Activated naive CD4-positive, alpha-beta T cell (primary cell): ENCODE measurements at places on chromosomes 12 and 14.

DNA sequence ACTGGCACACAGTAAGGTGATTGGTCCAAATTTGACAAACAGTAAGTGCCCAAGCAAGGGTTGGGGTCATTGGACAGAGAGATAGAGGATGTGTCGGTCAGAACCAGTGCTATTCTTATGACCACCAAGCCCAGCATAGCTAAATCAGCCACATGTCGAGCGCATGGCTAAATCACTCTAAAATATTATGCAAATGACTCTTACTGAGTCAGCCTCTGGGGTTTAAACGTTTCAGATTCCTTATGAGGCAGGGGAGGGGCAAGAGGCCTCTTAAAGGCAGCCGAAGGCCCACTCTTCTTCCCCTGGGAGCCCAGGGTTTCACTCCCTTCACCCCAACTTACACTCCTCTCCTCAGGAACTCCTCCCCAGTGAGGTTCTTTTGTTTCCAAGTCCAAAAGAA, 603 bp upstream of the ENDOU start:
- DNase-seq = no peak

DNA sequence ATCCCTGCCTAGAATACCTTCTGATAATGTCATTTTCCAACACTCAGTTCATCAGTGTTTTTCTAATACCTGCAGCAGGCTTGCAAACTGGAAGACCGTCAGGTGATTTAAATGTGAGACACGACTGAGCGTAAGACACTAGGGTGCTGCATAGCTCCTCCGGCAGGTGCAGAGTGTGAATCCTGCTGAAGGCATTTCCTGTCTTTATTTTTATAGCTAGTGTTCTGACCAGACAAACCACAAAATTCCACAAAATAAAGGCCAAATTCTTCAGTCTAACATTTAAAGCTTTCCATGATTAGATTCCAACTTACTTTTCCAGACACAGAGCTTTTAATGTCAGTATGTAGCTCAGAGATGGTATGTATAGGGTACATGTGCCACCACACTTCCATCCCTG, 70.7 kb downstream of the BBS10 start:
- no peak for DNase-seq

- no peak for DNase-seq
Measured at GRCh38 chr14:100531152-100532121, 55.8 kb downstream of the BEGAIN start.

- DNase-seq = no peak
Measured at GRCh38 chr12:7947011-7947410, 11.0 kb upstream of the SLC2A3 start.

DNA sequence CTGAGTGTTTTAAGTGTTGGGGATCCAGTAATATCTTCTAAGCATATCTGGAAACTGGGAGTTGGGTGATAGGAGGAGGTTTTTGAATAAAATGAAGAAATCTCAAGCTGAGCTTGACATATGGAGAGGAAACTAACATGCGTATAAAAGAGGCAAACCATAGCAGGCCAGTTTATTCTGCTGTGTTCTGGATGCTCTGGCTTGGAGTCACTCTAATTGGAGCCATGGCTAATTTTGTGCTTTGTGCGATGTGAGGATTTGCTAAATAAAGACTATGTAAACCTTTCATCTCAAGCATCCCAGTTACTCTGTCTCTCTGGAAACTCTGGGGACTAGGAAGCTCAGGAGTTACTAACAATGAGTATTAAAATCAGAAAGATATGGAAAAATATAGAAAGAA, 66.5 kb downstream of the ATF7IP start:
- DNase-seq = no peak

GRCh38 chr12:25436206-25437030, 116.7 kb downstream of the LMNTD1 start:
- DNase-seq = no peak

GRCh38 chr14:76407449-76408150, 31.7 kb downstream of the ESRRB start:
- no peak for DNase-seq

DNA sequence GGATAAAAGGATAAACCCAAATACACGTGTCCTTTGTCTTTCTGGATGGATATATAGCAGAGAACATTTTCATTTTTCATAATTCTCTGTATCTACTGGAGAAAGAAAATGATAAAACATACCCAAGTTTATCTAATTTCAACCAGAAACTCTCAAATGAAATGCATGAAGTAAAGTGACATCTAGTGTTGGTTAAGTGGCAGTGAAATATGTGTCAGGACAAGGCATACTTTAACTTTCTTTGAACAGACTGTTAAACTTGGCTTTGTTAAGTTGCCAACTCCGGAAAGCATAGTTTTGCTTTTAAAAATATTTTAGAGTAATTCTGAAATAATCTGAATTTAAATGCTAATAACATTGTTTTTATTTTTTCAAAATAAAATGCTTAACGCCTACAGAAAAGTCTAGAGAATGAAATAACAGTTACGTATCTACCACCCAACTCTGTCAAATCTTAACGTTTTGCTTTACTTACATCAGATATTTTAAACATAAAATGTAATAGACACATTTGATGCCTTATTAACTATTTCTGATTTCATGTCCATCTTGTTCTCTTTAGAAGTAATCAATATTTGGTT, 25.2 kb upstream of the NTN4 start:
- DNase-seq = no peak

DNA sequence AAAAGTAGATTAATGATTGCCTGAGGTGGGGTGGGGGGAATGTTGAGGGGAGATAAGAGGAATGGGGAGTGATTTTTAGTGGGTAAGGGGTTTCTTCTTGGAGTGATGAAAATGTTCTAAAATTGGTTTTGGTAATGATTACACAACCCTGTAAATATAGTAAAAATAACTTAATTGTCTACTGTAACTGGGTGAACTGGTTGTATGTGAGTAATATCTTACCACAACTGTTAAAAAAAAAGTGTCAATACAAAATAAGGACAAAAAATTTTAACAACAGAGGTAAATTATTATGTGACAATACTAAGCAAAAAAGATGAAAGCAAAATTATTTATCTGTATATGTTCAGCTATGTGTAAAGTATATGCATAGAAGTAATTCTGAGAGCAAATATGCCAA, 86.3 kb upstream of the RASSF8 start:
- no peak for DNase-seq

GRCh38 chr12:254912-255311, 7.7 kb downstream of the SLC6A13 start:
- no peak for DNase-seq

DNA sequence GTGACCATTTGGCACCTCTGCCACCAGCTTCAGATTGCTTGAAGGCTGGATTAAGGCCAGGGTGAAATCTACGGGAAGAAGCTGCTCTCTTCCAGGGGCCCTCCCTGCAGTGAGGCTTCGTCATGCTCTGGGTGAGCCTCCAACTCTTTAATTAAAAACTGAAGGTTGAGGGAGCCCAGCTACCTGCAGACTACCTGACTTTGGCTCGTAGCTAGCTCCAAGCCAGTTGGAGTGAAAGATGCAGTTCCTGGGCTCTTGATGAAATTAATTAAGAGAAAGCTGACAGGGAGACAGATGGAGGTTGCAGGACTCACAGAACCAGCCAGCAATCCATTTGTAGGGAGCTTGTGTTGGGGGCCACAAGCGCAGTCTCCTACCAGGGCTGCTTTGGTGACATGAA, 168.5 kb upstream of the SFSWAP start:
- DNase-seq = no peak

GRCh38 chr14:105499256-105500035, 8.4 kb downstream of the TEDC1 start:
- DNase-seq = no peak

DNA sequence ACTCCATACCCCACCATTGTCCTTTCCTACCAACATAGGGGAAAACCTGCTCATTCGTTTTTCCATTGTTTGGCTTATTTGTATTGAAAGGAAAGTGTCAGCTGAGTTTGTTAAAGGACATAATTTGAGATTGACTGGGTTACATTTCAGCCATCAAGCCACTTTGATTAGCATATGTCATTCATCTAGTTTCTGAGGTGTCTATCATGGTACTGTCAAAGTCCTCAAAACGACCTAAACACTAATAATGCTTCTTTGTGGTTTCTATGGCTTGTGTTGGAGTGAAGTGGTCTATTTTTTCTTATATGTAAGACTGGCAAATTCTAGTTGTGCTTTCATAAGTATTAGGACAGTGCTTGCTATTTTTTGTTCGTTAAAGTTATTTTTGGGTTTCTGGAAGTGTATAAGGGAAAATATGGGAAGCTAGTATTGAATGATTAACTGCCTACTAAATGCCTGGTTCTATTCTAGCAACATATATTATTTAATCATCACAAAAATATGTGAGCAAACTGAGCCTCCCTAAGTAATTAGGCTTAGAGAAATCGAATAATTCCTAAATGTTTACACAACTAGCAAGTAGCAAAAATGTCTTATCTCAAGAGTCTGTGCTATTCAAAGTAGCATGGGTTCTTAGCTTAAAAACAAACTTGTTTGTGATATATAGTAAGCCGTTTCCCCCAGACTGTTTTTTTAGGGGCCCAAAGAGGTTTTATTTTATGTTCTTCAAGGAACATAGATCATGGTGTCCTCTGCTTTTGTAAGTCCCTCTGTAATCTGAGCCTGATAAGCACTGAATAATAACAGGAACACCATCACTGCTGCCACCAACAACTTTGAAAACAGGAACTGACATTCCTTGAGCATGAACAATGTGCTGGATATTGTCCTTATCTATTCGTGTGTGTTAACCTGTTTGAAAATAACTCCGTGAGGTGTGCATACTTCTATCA, 67.1 kb downstream of the DERA start:
- no peak for DNase-seq

- DNase-seq = no peak
Measured at GRCh38 chr14:100711493-100711892, 15.2 kb upstream of the DLK1 start.

GRCh38 chr14:53651096-53651740, 305.4 kb downstream of the BMP4 start:
- DNase-seq = no peak

GRCh38 chr12:49784756-49785409, 43.3 kb downstream of the NCKAP5L start:
- no peak for DNase-seq

GRCh38 chr14:93510056-93510455, 79.3 kb downstream of the UNC79 start:
- no peak for DNase-seq

DNA sequence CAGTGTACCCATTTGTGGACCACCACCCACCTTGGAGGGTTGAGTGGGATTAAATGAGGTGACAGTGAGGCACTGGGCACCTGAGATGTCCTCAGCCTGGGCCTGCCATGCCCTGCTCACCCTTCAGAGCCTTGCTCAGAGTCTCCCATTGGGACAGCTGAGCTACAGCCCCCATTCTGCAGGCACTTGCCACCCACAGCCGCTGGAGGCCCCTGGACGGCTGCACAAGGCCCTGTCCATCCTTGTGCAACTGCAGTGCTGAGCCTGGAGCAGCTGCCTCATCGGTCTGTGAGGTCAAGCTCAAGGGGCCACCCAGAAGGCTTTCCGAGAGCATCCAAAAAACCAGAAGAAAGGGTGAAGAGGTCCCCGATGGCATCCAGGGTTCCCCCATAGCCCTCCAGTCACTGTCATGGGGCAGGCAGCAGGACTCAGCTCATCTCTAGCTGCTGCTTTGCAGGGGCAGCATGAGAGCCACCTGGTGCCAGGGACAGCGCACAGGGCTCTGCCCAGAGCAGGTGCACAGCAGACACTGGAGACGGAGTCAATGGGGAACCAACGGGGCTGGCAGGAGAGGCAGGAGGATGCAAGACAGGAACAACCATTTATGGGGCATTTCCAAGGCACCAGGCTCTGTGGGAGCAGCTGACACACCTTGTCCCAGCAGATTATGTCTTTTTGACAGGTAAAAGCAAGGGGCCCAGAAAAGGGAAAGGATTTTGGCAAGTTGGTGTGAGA, 84.6 kb downstream of the ARL6IP4 start:
- no peak for DNase-seq

GRCh38 chr14:106547735-106548434, 1021.5 kb downstream of the TMEM121 start:
- no peak for DNase-seq

DNA sequence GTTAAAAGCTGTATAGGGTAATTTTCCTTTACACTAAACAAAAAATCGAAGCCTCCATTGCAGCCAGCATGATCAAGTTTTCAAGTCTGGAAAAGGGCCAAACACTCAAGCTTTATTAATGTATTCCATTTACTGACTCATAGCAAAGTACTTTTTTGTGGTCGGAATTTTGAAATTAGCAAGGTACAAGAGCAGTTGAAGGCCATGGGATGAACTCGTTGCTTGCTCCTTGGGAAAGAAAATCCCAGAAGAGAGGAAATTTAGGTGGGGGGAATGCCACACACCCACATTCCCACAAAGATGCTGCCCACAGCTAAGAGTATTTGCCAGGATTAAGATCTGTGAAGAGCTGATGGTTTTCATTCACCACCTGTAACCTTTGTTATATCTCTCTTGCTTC, 333.7 kb downstream of the EGLN3 start:
- no peak for DNase-seq

DNA sequence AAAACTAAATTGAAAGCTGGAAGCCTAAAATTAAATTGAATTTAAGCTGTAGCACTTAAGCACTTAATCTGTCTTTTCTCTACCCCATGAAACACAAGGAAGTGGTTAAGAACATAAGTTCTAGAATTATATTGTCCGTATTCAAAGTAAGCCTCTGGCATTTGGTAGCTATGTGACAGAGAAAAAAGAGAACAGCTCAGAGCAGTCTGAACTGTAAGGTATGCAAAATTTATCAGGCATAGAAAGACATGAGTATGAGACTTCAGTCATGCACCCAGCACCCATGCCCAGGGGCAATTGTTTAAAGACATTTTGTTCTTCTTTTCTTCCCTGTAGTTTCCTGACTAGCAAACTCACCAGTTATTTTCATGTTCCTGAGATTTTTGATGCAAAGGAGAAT, 116.7 kb downstream of the KCNMB4 start:
- DNase-seq = no peak

DNA sequence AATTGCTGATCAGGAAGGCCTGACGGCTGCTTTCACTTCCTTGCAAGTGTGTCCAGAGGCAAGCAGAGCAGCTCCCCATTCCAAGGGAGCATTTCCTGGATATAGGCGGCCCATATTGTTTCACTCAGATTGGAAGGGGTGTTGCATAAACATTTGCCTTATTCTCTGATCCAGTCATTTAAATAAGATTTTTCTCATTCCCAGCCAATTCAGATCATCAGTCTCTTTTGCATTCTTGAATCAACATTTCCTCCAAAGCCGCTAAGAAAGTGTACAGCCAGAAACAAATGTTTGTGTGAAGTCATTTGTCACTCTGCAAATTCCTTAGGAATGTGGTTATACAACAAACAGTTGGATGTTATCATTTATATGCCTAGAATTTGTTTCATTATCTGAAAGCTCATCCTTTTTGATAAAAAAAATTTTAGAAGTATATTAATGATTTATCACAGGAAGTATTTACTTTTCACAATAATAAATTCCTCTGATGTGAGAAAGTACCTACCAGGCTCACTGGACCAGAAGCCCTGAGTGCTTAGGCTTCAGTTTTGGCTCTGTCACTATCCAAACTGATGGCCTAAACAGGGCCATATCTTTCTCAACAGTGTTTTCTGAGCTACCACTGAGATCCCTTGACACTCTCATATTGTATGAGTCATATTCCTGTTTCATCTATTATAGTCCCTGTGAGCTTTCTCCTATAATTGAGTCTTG, 379.6 kb downstream of the CCDC91 start:
- DNase-seq = no peak

GRCh38 chr12:102961466-102961855, 4.0 kb downstream of the ASCL1 start:
- no peak for DNase-seq

GRCh38 chr12:131971226-131971625, 21.5 kb downstream of the EP400 start:
- no peak for DNase-seq

- DNase-seq = no peak
Measured at GRCh38 chr14:92920001-92920400, 2.9 kb upstream of the CHGA start.
